Kidney (tissue), 22 donors: ENCODE measurements at places on chromosomes 2 and 18.

DNA sequence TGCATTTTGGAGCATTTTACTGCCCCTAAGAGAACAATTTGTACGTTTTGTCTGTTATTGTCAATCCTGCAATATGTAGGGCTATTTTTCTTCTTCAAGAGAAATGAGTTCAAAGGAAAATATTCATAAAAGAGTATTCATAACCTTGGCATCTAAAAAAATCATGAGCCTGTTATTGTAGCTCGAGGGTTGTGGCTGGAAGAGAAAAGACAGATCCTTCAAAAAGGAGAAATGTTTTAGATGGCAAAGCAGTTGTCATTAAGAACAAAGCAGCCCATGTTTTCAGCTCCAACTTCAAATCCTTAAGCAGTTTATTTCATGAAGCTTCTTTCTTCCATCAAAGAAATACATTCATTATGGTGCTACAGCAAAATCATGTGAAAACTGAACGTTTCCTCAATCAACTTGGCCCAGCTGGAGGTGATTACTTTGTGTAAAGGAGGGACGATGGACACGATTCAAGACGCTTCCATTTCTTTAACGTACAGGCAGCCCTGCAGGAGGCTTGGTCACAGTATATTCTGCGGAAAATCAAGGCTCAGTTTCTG is 31.4 kb downstream of the QPCT start:
- no peak for DNase-seq

DNA sequence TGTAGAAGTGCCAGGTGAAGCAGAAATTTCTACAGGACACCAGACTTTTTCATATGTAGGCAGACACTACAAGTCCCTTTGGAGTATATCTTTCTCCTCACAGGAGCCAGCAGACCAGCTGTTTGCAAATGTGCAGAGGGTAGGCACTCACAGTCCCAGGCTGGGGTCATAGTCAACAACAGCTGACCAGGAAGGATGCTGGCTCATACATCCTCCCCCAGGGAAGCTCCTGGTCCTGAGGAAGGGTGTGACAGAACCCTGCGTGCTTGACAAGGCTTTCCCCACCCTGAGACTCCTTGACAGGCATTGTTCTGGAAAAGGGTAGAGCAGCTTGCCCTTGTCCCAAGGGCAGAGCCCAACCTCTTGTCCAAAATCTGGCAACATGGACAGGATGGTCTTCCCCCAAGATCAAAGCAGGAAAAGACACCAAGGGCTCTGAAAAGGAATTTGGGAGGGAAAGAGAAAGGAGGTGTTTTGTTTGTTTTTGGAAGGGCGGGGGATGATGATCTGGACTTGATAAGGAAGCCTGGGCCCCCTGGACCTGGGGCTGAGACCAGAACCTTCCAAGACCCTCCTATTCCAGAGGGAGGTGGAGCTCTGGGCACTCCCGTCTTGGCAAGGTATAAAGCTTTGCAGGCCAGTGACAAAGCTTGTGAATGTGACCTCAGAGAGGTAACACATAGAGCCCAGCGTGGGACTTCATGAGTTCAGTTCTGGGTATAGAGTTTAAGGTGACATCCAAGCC is 87.1 kb downstream of the GFPT1 start:
- DNase-seq: no peak

DNA sequence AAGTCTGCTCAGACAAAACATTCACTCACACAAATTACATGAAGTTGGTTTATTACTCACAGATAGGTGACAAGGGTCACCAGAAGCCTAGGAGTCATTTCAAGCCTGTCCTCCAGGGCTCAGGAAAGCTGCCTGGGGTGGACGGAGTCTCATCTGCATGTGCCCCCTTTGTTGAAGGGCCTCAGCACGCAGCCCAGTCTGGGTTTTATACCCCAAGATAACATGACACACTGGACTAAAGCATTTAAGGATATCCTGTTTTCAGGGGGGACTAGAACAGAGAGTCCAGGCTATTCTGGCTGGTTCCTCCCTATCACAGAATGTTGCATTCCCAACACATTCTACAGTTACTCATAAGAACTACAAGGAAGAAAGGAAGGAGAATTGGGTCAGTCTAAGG is 164.7 kb downstream of the MREG start:
- no peak for DNase-seq

DNA sequence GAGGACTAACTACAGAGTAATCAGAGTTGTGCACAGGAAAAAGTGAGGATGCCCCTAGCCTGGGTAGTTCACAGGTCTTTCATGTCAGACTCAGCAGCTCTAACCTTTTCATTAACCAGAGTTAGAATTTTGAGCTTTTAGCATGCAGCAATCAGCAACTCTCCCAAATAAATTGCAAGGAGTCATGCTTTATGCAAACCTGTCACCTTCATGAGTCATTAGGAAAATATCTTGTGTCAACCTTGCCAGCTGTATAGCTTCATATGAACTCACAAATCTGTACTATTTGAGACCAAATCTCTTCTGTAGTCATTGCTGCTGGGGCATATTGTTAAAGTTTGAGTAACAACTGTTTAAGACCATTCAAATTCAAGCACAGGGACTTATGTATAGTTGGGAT is 382.3 kb upstream of the NT5C1B start:
- DNase-seq: no peak
